ENCODE measurements at places on chromosomes 5 and 9. TPM values are rescaled to one million over a fixed set of nuclear protein-coding genes. Genes with fewer than 3 reads are reported as not detected.

The CBY3 gene
- not detected for polyA plus RNA-seq

The SOHLH1 gene
- polyA plus RNA-seq, result 1.4 TPM

The SLC1A1 gene
- polyA plus RNA-seq, result 10.8 TPM

The ARL10 gene
- 1.1 TPM for polyA plus RNA-seq

The GRIA1 gene
- 86.1 TPM for polyA plus RNA-seq

The OR13C4 gene
- not detected for polyA plus RNA-seq
